H1 (cell line): ENCODE measurements at places on chromosomes 6 and 20. TPM values are rescaled to one million over a fixed set of nuclear protein-coding genes. Genes with fewer than 3 reads are reported as not detected.

DNA sequence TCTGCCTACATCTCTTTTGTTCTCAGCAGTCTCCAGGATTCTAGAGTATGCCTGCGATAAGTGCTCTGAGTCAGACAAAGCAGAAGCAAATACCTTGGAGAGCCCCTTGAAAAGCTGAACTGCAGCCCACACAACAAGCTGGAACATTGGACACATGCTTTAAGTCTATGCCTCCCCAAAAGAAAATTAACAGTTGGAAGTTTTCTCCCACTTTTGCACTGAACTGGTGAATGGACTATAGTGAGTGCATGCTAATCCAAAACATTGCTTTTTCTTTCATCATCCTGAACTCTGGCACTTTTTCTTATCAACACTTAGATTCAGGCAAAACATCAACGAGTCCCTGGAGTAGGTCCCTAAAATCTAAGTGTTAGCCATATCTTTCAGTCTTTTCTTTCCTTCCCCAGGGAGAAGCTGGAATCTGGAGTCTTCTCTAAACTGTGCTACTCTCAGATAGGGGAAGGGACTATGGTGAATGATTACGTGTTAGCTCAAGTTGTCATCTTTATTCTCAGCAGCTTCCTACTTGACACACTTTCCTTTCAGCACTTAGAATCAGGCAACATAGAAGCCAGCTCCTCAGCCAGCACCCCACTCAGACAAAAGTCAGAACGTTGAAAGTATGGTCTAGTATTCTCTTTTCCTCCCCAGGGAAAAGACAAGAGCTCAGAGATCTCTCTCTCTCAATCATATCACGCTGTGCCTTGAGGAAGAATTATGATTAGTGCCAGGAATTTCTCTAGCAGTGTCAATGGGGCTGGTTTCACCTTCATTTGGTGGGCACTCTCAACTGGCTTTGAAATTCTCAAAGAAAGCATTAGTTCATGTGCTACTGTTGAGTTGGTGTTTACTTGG, 811.0 kb upstream of the GJE1 start:
- no peaks in the 10 kb centered on the region for H3K36me3 ChIP-seq
- no peak for DNase-seq
- H3K4me3 ChIP-seq = no peak overlapping the region
- H3K27ac ChIP-seq = no peak overlapping the region
- H3K27me3 ChIP-seq = no peaks in the 10 kb centered on the region

GRCh38 chr6:112044856-112045255, 9.0 kb upstream of the CCN6 start:
- no peak overlapping the region for H3K27ac ChIP-seq
- no peak for DNase-seq
- no peaks in the 10 kb centered on the region for H3K36me3 ChIP-seq

LY6G5C gene
- total RNA-seq = 1.1 and 1.2 TPM in 2 replicates

DNA sequence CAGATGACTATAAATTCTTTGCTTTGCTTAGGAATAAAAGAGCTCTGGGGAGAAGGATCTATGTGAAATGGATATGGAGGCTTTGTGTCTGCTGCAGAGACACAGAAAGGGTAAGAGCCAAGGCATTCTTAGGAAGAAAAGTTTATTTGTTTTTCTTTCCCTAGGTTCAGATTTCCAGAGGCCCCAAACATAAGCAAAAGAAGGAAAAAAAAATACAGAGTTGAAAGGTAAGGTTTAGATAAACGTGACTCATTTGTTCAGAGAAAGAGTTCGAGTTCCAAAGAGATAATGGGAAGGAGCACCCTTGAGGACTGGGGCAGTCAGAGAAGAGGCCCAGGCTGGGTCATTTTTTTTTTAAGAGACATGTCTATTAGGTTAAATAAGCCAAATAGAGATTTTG, 27.4 kb upstream of the BMP5 start:
- DNase-seq = no peak
- no peaks in the 10 kb centered on the region for H3K4me1 ChIP-seq
- no peak overlapping the region for H3K4me3 ChIP-seq
- H3K27ac ChIP-seq = no peak overlapping the region
- H3K27me3 ChIP-seq = no peaks in the 10 kb centered on the region

DNA sequence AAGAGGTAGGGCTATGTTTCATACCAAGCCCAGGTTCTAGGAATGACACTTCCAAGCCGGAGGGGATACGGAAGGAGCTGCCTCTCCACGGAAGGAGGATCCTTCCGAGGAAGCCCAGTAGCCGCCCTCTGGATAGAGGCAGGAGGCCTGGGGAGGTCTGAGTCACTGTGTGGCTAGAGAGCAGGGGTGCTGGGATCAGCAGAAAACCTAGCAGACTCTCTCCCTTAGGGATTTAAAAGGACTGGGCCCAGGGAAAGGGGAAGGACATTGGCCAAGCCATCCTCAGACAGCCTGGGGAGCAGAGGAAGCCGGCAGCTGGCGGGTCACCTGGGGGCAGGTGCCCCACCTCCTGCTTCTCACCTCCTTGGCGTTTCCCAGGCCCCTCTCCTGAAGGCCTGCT, 36.6 kb upstream of the NFATC2 start:
- no peaks in the 10 kb centered on the region for H3K27me3 ChIP-seq
- H3K4me3 ChIP-seq = no peak overlapping the region
- H3K27ac ChIP-seq = no peak overlapping the region
- DNase-seq = no peak

ID4 gene
- 8.3 and 8.8 TPM in 2 replicates for total RNA-seq

DNA sequence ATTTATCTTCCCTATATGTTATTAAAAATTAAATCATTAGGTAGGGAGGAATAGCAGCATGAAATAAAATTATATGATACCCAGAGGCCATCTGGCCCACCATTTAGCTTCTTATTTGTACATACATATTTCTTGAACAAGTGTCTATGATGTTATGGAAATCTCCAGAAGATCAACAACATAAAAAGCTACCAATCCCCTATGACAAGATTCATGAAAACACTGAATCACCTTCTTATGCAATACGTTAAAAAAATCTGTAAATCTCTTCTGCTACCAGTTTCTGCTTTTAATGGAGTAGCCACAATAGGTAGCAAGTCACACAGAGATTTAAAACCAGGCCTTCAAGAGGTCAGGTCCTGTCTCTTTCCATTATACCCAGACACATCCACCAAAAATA, 125.8 kb upstream of the ENPP5 start:
- no peak overlapping the region for H3K4me3 ChIP-seq
- H3K4me1 ChIP-seq = no peaks in the 10 kb centered on the region; the same call in 1 of the 2 replicates
- no peaks in the 10 kb centered on the region for H3K27me3 ChIP-seq
- H3K27ac ChIP-seq = no peak overlapping the region
- no peaks in the 10 kb centered on the region for H3K36me3 ChIP-seq
- no peak for DNase-seq

- H3K4me1 ChIP-seq = no peaks in the 10 kb centered on the region
- H3K27ac ChIP-seq = no peak overlapping the region
- no peak overlapping the region for H3K4me3 ChIP-seq
- H3K27me3 ChIP-seq = peaks cover 1% of the 10 kb centered on the region
These were observed 76.9 kb downstream of the CEP57L1 start for GRCh38 chr6:109172101-109172746.

DNA sequence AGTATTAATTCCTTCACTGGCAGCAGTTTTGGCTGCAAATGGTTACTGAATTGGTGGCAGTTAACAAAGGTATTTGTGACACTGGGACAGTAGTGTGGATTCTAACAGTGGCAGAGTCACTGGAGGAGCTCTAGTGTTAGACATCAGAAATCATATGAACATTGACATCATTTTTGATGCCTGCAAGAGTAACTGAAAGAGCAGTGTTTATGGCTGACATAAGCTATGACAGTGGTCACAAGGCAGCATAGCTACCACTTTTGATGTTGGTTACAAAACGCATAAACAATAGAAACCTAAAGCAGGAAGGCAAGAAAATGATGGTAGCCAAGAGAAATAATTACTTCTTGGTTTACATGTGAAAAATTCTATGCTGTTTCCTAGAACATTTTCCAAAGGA, 326.7 kb upstream of the MAN1A1 start:
- no peaks in the 10 kb centered on the region for H3K27me3 ChIP-seq
- H3K27ac ChIP-seq = no peak overlapping the region
- H3K36me3 ChIP-seq = no peaks in the 10 kb centered on the region
- no peak overlapping the region for H3K4me3 ChIP-seq

- no peaks in the 10 kb centered on the region for H3K36me3 ChIP-seq
- H3K27me3 ChIP-seq = no peaks in the 10 kb centered on the region
- no peak for DNase-seq
- no peaks in the 10 kb centered on the region for H3K4me1 ChIP-seq
- no peak overlapping the region for H3K4me3 ChIP-seq
These were observed 109.4 kb downstream of the TNFAIP3 start for GRCh38 chr6:137976430-137976829.

DNA sequence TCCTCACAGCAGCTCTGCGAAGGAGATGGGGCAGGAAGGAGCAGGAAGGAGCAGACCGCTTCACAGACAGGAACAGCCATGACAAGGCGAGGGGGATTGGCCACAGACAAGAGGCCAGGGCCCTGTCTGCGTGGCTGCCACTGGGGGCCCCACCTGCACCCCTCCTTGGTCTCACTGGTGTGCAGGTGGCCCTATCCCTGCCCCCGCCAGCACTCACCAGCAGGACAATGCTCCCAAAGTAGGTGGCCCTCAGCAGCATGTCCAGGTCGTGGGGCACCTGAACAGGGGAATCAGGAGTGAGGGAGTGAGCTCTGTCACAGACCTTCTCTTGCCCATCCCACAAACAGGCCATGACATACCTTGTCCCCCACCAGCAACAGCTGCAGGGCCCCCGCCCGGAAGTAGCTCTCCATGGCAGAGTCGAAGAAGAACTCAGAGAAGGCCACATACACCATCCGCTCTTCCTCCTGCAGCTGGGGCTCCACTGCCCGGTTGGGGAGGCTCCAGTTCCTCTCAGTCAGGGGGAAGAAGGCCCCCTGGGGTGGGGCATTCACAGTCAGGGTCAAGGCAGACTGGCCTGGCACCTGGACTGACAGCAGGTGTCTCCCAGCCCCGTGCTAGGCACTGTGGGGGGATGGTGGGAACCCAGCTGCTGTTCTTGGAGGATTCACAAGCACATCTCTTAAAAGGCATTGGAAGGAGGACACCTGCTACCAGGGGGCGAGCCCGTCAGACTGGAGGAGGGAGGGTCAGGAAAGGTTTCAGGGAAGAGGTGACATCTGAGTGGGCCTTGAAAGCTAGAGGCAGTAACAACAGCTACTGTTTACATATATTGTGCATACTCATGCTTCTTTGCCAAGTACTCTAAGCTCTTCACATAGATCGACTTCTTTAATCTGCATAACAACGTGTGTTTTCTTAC, 7.1 kb downstream of the PLTP start:
- no peaks in the 10 kb centered on the region for H3K27me3 ChIP-seq
- no peak overlapping the region for H3K4me3 ChIP-seq
- DNase-seq = no peak

MEP1A gene
- total RNA-seq = not detected in 2 replicates

GRCh38 chr6:45611491-45611890, 233.8 kb upstream of the SUPT3H start:
- H3K27me3 ChIP-seq = no peaks in the 10 kb centered on the region
- DNase-seq = no peak
- H3K4me3 ChIP-seq = no peak overlapping the region
- H3K27ac ChIP-seq = no peak overlapping the region

DNA sequence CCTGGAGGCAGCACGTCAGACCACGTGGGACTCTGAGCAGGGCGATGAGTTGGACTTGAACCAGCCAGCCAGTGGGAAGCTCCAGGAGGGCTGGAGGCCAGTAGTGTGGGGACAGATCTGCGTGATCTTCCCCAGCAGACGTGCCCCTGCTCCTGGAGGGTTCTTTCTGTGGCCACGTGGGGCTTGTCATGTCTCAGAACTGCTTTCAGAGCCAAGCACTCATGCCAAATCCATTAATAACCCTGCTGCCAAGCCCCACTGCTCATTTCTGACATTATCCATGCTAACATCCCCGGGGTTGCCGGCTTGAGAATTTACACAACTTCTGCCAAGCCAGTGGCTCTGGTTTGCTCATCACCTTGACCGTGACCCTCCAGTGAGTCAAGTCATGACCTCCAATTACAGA, 38.3 kb downstream of the SIRPA start:
- H3K4me3 ChIP-seq = no peak overlapping the region
- H3K27ac ChIP-seq = no peak overlapping the region
- no peak for DNase-seq
- H3K27me3 ChIP-seq = no peaks in the 10 kb centered on the region
- no peaks in the 10 kb centered on the region for H3K36me3 ChIP-seq
- peaks cover 4% of the 10 kb centered on the region for H3K4me1 ChIP-seq

- no peaks in the 10 kb centered on the region for H3K27me3 ChIP-seq
- no peaks in the 10 kb centered on the region for H3K36me3 ChIP-seq
- no peak for DNase-seq
- H3K4me3 ChIP-seq = no peak overlapping the region
- no peak overlapping the region for H3K27ac ChIP-seq
- no peaks in the 10 kb centered on the region for H3K4me1 ChIP-seq
These were observed 34.5 kb upstream of the PREX1 start for GRCh38 chr20:48862279-48862678.
